ENCODE measurements at places on chromosomes 13 and 19.

DNA sequence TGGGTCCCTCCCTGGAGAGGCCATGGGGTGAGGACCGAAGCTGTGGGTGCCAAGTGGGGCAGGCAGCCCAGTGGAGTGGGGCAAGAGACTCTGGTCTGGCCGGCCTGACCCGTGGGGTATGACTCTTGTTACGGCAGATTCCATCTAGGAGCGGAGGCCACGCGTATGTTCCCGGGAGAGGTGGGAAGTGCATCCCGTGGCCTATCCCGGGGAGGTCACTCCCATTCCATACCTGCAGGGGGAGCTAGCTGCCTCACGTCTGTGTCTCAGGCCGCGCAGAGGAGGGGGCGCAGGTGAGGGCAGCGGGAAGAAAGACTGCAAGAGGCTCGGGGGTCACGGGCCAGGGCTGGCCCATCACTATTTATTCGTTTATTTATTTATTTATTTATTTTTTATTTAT is 4.9 kb downstream of the CSNK1G2 start:
- DNase-seq: no peak

DNA sequence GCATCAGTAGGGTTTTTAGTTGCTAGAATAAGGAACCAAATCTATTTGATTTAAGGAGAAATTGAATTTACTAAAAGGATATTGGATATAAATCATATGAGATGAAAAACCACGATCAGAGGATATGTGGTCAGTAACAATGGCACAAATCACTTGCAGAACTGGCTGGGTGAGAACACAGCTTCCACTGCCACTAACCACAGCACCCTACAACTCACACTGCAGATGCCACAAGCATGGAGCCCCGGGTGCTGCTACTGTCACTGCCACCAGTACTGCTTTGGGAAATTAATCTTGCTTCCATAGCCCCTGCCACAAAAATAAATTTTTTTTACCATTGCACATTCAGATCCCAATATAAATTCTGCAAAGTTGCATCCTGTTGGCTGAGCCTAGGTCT is 40.6 kb upstream of the KLF12 start:
- DNase-seq: no peak

- DNase-seq: peak; percentile 60
These were observed 15.1 kb downstream of the NDUFB7 start for GRCh38 chr19:14556662-14557188.

- no peak for DNase-seq
These were observed at the start of gene STAP2 for GRCh38 chr19:4338441-4339355. Gene STAP2, minus strand, starts transcription at chr19:4338827. Its CDS starts 74 bp downstream, at chr19:4338753.

DNA sequence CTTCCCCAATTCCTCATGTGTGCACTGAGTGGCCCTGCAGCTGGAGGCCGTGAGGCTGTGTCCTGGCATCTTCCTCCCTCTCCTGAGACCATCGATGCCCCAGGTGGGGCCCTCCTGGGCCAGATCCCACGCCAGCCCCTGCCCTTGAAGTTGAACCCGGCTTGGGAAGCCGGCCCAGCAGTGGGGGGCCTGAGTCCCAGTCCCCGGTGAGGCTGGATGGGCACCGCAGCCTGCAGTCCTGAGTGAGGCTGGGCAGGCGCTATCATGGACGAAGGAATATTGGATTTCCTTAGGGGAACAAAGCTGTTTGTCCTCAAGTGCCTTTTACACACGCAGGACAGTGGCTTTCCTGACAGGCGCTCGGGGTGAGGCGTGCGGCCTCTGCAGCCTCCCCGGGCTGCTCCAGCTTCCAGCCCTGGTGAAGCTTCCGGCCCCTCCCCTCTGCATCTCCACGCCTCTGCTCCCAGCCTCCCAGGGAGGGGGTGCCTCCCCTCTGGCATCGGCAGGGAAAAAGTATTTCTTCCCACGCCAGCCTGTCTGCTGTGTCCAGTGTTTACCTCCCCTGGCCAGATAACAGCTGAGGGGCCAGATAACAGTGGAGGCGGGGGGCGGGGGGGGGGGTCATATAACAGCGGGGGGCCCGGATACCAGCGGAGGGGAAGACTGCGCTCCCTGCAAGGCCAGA is 159.5 kb downstream of the KDM4B start:
- no peak for DNase-seq

GRCh38 chr19:21322528-21322927 is 6.7 kb downstream of the ZNF708 start:
- no peak for DNase-seq

DNA sequence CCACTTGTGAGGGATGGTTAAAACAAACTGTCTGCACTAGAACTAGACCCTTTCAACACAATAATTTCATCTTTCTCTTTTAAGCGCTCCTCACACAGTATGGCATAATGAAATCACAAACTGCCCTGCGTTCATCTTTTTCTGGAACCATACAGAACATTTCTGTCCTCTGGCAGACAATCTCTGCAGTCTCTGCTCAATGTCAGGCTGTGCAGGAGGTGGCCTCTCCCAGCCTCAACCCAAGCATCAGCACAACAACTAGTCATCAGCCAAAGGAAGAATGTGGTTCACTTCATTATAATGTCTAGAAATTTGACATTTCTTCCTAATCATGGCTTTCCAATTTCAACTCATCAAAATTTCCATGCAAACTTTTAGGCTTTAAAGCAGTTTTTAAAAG is 125.1 kb upstream of the STARD13 start:
- no peak for DNase-seq

GRCh38 chr13:23787464-23787863 is 101.7 kb downstream of the MIPEP start:
- no peak for DNase-seq

DNA sequence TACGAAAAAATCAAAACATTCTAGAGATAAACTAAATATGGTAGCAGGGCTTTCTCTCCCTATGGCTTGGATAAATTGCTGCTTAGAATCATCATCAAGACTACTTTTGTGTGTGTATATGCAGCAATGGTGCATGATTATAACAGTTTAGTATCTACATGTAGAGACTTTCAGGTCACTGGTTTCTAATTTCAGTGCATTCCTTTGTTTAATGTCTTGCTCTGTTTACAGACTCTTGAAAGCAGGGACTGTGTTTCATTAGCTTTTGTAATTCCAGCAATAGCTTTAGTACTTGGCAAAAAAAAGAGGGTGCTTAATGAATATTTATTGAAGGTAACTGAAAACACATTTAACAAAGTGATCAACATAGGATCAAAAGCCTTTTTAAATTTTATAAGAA is 420.7 kb downstream of the PCDH9 start:
- no peak for DNase-seq

GRCh38 chr19:29056535-29056934 is 156.4 kb downstream of the UQCRFS1 start:
- no peak for DNase-seq

GRCh38 chr13:66657165-66657881 is 572.8 kb downstream of the PCDH9 start:
- DNase-seq: peak; percentile 80

GRCh38 chr19:16379521-16380313 is 55.1 kb downstream of the KLF2 start:
- DNase-seq: no peak

DNA sequence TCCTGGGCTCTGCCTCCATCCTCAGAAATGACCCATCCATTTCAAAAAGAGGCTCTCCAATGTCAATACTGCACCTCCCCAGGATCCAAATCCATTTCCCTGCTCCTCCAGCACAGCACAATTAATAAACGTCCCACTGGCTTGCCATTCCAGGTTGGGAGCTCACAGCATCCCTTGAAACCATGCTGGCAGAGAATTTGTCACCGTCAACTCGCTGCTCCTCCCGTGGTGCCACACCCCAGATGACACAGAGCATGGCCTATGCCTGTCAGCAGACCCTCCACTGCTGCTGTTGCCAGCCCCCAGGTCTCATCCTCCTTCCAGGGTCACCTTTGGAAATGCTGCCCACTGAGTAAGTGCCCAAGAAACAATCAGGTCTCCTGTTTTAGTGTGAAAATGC is 53.0 kb upstream of the UQCRFS1 start:
- DNase-seq: no peak

- no peak for DNase-seq
These were observed 935.9 kb downstream of the EFNB2 start for GRCh38 chr13:105599477-105600037.

- DNase-seq: no peak
These were observed 63.9 kb upstream of the ATXN8OS start for GRCh38 chr13:70043685-70044084.

DNA sequence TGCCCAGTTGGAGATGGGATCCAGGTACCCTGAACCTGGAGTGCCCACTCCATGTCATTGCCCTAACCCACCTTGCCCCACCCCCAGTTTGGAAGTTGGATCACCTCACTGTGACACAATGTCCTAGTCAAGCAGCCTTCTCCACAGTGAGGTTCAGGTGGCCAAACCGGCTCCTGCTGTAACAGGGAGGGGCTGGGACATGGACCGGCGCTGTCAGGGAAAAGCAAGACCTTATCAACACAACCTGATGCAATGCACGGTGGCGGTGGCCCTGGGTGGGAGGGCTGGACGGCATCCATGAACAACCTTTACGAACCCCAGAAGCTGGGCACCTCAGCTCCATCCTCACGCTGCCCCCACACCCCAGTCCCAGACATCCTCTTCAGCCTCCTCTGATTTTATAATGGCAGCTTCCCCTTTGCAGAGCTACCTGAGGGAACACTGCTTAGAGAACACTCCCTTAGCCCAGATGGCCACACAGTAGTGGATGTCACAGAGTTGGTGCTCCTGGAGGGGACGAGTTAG is 1.6 kb upstream of the KRTDAP start:
- no peak for DNase-seq

DNA sequence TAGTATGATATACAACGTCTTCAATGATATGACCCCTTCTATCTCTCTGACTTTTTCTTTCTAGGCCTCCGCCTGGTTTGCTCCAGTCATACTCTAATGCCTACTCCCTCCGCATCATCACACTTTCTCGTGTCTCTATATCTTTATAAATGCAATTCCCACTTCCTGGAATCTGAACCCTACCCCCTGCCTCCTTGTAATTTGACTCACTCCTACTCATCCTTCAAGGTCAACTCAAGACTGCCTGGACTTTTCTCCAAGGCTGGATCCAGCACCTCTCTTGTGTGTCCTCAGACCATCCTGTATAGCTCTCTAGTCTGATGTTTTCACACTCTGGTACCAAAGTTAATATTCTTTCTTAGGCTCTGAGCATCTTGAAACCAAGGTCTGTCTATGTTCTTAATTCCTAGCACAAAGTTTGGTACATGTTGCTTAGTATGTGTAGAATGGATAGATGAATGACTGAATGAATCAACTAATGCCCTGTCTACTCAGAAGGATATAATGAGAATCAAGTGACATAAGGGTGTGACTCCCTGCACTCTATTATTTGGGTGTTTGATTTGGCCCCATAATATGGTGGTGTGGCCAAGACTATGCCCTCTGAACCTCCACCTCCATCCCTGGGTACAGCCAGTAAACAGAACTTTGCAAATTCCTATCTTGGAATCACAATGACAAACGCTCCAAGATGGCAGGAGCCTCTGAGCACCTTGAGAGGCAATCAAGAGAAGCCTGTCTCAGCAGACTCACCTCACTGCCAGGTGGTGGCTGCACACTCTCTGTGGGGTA is 74.3 kb upstream of the SERP2 start:
- DNase-seq: no peak

- no peak for DNase-seq
These were observed 24.4 kb downstream of the LTBP4 start for GRCh38 chr19:40625406-40626120.

- no peak for DNase-seq
These were observed 66.3 kb downstream of the ZIC5 start for GRCh38 chr13:99905224-99905623.

DNA sequence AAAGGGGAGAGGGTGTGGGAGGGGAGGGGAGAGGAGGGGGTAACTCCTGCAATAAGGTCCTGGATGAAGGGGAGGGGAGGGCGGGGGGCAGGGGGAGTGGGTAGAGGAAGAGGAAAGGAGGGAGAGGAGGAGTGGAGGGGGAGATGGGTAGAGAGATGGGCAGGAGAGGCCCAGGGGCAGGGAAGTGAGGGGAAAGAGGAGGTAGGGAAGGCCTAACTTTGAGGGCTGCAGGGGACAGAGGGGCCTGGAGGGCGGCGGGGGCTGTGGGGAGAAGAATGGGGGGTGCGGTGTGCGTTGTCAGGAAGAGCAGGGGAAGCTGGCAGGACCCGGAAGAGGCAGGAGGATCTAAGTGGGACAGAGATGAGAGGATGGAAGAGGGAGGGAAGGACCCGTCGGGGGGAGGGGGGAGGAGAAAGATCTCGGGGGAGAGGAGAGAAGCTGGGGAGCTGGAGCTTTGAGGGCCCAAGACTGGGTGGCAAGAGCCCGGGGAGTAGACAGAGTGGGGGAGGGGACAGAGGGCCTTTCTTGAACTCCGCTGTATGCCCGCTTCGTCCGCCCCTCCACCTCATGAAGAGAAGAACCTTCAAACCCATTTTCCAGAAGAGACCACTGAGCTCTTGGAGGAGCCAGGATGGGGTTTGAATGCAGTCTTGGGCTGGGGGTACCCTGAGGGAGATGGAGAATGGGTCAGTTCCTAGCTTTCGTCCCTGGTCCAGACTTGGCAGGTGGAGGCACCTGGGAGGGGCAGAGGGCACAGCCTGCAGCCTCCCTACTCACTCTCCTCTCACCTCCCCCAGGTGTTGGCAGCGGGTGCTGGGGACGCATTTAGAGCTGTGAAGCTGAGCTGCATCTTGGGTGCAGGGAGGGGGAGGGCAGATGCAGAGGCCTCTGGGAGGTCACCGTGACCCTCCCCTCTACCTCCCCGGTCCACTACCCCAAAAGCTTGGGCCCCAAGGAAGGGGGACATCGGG is 778 bp upstream of the LRRC4B start:
- DNase-seq: no peak

Data from amniotic stem cell (primary cell).